ENCODE measurements at places on chromosomes 3 and 15.

DNA sequence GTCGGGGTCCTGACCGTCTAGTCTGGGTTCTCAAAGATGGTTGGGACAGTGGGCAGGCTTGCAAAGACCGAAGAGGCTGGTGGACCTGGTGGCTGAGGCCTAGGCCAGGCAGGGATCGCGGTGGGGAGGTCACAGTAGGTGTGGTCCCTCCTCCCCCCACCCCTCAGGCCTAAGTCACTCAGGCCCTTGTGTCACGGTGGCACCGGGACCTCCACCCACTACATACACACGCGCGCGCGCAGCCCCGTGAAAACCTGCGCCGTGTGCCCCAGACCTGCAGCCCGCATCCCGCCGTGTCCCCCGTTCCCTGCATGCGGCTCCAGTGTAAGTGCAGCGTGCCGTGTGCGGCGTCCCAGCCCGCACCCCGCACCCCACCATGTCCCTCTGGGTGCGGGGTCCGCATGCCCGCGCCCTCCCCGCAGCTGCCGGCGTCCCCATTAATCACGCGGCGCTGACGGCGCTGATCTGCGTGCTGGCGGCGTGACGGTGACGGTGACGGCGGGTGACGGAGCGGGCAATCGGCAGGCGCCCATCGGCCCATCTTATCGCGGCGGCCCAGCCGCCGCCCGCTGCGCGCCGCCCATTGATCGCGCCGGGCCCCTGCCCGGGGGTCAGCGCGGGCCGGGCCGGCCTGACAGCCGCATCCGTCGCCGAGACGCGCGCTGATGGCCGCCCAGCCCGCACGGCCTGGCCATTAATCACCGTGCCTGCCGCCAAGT, 24.4 kb downstream of the SEC61A1 start:
- no peak for DNase-seq

DNA sequence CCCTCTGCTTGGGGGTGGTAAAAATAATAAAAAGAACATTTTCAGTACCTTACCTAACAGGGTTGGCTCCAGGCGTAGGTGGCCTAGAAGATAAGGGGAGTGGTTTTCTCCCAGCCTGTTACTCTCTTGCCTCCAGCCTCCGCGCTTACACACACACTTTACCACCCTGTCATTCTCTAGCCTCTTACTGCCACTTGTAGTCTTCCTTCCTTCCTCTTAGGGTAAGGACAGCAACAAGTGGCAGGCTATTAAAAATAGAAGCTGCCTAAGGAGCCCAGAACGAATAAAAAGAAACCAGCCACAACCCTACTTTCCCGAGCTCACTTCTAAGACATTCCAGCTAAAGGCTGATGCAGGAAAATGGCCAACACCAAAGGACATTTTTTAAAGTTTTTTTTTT, 9.6 kb upstream of the LIPH start:
- DNase-seq: no peak

- DNase-seq: no peak
These were observed 78.2 kb downstream of the NR2F2 start for GRCh38 chr15:96408591-96409183.

- no peak for DNase-seq
These were observed 62.6 kb upstream of the IQSEC1 start for GRCh38 chr3:13135811-13136321.

GRCh38 chr15:73268457-73268856, 100.3 kb downstream of the HCN4 start:
- DNase-seq: no peak

- no peak for DNase-seq
These were observed 33.4 kb downstream of the MYO1E start for GRCh38 chr15:59339252-59339672.

DNA sequence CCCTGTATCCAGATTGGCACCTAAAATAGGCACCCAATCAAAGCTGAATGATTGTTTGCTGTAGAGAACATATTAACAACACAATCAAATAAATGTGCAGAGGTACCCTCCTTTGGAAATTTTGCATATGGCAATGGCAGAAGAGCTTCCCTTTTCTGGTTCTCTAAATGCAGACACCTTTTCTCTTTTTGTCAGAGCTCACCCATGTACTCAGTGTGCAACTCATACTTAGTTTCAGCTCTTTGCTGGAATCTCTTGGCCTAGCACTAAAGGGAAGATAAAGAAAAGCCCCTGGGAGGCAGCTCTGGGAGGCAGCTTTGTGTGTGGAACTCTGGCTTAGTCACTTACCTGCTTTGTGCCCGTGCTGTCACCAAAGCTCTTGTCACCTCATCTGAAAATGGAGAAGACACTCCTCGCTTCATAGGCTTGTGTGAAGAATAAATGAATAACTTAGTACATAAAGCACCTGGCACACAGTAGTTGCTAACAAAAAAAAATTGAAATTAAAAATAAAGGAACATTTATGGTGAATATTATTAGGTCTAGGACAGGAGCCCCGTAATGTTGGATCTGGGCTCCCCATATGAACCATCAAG, 28.8 kb downstream of the ST6GAL1 start:
- DNase-seq: no peak

GRCh38 chr15:95868450-95868849, 462.1 kb upstream of the NR2F2 start:
- no peak for DNase-seq

DNA sequence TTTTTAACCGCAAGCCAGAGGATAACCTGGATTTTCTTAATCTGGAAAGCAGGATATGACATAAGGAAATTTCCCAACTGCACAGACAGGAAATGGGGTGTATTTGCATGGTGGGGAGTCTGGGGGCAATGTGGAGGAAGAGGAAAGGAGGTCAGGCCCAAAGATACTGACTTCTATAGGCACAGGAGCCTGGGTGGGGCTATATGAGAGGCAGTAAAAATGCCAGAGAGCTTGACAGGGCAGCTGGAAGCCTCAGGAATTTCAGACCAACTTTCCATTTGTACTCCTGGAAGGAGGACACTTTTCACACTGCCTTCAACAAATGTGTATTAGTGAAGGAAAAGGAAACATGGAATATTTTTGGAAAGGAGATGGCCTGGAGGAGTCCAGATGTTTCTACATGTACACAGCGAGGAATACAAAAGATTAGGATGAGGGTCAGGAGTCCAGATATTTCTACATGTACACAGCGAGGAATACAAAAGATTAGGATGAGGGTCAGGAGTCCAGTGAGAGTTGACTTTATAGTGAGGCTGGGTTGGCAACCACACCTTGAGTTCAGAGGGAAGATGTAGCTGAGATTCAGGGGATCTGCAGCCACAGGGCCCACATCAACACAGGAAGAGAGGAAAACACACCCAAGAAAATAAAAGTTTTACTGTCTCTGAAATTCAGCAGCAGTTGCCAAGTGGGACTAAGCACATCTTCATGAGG, 111.9 kb upstream of the PTPRG start:
- DNase-seq: no peak

- DNase-seq: no peak
These were observed 13.8 kb upstream of the TNFSF10 start for GRCh38 chr3:172536993-172537419.

DNA sequence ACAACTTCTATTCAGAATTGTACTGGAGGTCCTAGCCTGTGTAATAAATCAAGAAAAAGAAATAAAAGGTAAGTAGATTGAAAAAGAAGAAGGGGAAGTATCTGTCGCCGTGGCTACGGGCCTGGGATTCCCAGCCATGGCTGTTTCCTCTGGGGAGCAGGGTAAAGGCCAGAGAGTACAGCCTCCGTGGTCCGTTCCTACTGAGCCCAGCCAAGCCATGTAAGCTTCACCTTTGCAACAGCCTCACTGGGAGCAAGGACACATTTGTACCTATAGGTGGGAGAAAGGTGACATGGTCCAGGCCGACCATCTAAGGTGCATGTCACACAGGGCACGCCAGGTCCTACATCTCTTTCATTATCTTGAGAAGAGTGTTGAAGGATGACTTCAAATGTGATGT, 71.3 kb downstream of the ANP32A start:
- no peak for DNase-seq

- no peak for DNase-seq
These were observed 51.7 kb upstream of the USP3 start for GRCh38 chr15:63452552-63453136.

DNA sequence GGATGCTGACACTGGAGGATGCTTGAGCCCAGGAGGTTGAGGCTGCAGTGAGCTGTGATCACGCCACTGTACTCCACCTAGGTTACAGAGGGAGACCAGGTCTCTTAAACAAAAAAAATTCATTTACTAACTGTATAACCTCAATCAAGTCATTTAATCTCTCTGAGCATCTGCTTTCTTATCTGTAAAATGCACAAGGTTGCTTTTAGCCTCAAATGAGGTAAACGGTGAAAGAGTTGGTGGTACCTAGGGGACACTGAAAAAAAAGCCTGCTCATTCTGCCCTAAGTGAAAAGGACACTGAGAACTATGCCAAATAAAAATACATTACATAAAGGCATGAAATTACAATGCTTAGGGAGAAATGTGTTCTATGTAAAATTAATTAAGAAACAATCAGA, 3.4 kb downstream of the PP2D1 start:
- no peak for DNase-seq

GRCh38 chr3:72745146-72745999, 102.9 kb downstream of the SHQ1 start:
- DNase-seq: no peak

- no peak for DNase-seq
These were observed 11.0 kb downstream of the TRPM7 start for GRCh38 chr15:50675535-50676144.

GRCh38 chr3:181369637-181370036, 342.1 kb upstream of the SOX2 start:
- DNase-seq: no peak

- no peak for DNase-seq
These were observed 270.5 kb upstream of the P2RY1 start for GRCh38 chr3:152564459-152564858.

DNA sequence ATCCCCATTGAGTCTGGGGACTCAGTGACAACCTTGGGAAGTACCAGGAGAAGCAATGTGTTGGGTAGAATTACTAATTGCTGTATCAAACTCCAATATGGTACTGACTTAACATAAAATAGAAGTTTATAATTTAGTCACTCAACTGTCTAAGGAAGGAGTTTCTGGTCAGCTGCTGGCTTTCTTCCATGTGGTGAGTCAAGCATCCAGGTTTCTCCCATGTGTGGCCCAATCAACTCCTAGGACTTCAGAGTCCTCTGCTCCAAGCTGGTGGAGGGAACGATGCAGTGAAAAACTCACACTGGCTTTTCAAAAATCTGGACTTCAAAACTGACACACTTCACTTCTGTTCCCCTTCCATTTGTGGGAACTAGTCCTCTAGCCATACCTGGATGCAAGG, 25.2 kb downstream of the WNT5A start:
- DNase-seq: no peak

DNA sequence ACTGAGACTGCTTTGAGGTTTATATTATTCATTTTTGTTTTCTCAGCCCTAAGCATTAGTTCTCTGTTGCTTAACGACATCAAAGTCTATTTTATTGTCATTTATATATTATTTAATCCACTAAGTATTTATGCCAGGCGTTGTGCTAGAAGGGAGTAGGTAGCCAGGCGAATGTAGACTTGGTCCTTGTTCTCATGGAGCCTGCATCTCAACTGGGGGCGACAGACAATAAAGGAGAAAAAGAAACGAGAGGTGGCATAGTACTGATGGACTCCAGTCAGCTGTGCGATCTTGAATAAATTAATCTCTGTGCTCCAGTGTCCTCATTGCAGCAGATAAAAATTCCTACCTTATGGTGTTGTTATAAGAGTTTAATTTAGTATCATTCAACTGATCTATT, 49.7 kb downstream of the ETV5 start:
- no peak for DNase-seq

DNA sequence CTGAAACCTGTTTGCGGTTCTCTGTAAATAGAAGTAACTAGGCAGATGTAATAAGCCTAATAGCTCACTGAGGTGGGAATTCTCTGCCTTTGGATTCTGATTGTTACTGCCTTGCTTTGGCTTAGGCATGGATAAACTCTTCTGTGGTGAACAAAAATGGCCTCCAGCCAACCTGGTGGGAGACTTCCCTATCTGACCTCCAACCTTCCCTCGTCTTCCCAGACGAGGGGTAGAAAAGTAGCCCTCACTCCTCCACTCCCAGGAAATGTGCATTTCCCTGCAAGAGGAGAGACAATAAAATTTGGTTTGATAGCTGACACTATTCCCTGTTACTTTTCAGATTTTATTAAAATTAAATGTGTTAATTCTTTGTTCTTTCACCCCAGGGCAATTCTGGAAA, 606 bp upstream of the CD96 start:
- DNase-seq: no peak

- DNase-seq: no peak
These were observed 148.6 kb downstream of the SHQ1 start for GRCh38 chr3:72699631-72700030.

DNA sequence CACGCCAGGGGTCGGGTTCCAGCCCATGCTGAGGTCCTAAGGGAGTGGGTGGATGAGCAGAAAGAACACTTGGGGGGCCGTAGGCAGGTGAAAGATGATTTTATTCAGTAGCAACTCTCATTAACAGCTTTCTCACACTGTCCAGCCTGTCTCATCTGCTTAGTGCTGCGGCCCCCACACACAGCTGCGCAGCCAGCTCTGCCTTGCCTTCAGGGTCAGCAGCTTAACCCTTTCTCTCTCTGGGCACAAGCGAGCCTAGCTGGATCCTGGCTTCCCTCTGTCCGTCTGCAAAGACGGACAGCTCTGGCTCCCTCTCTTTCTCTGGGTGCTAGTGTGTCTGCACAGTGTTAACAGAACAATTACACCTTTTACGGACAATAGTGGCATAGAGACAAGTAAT, 21.3 kb downstream of the NPAP1 start:
- no peak for DNase-seq

All from stimulated activated CD8-positive, alpha-beta memory T cell treated with anti-CD3 and anti-CD28 coated beads, Interleukin-15, amount 100 ng/mL, for 24 hours (primary cell).